AG10803 (cell line): ENCODE measurements at places on chromosomes 12 and 14.

DNA sequence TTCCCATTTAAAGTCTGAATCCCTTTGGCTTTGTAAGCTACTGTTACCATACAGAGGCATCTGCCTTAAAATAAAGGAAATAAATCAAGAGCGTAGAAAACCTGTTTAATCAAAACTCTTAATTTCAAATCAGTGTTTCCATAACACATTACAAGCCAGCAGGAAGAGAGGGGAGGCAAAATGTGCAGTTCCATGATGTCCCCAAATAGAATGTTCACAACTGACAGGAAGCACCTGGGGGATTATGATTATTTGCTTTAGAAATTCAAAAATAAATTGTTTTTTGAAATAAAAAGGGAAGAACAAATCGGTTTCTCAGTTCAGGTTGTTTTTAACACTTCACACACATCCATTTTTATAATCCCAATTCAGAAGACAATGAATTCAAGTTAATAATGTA, 21.4 kb downstream of the SOCS2 start:
- no peak for DNase-seq

DNA sequence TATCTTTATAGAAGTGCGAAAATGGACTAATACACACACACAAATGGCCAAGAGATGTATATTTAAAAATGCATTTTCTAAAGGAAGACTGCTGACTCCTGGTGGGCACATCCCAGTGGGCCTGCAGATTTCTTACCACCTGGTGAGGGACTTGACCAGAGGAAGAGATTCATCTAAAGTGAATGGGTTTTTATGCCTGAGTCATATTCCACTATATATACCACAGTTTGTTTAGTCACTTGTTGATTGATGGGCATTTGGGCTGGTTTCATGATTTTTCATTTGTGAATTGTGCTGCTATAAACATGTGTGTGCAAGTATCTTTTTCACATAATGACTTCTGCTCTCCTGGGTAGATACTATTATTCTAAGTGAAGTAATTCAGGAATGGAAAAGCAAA, 277.3 kb downstream of the SLC16A7 start:
- no peak for DNase-seq

- DNase-seq, result no peak
Measured at GRCh38 chr12:115785548-115785947, 491.9 kb downstream of the MED13L start.

GRCh38 chr14:47008732-47009131, 357.2 kb upstream of the RPL10L start:
- no peak for DNase-seq

- DNase-seq, result no peak
Measured at GRCh38 chr14:88026890-88027289, 22.0 kb downstream of the GPR65 start.

DNA sequence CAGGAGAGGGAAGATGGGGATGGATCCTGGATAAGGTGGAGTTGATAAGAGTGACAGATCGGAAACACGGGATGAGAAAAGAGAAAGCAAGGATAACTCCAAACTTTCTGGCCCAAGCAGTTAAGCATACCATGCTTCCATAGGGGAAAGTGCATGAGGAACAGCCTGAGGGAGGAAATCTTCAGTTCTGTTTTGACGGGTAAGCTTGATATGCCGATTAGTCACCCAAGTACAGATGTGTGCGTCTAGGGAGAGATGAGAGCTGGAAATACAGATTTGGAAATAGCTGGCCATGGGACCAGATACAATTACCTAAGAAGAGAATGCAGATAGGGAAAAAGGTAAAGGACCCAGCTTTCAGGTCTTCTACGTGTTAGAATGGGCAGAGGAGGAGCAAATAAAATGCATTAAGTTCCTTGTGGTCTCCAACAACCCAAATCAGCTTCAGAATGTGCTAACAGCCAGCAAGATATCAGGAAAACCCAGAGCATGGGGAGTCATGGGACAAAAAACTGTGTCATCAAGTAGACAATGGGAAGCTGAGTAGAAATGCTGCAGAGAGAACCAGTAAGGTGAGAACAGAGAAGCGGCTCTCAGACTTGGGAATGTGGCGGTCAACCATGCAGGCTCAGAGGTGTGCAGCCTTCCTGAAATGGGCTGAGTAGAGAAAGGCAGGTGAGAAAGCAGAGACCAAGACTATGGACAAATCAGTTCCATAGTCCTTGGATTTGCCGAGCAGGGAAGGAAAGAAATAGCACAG, 56.3 kb downstream of the PPP1R36 start:
- DNase-seq, result no peak

DNA sequence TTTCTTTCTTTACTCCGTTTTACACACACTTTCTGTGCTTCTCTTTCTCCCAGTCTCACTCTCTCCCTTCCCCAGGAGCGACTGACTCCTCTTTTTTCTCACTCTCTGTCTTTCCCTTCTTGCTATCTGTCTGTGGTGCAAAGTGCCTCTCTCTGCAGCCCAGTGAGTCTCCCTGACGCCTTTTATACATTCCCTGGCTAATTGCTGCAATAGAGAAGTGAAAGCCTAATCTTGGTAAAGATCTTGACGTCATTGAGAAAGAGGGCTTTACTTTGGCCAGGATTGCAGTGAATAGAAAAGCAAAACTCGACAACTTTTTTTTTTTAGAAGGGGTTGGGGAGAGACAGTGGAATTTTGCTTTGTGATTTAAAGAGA, 706 bp upstream of the DIO2 start:
- DNase-seq, result peak; percentile 60

DNA sequence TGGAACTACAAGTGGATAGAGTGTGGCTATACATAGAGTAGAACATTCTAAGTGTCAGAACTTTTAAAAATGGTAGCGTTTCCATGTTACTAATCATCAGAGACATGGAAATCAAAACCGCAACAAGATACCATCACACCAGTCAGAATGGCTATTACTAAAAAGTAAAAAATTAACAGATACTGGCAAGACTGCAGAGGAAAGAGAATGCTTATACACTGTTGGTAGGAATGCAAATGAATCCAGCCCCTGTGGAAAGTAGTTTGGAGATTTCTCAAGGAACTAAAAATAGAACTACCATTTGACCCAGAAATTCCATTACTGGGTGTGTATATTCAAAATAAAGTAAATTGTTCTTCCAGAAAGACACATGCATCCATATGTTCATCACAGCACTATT, 518.6 kb downstream of the NELL2 start:
- DNase-seq, result no peak

- no peak for DNase-seq
Measured at GRCh38 chr12:614411-614970, 48.8 kb downstream of the NINJ2 start.

DNA sequence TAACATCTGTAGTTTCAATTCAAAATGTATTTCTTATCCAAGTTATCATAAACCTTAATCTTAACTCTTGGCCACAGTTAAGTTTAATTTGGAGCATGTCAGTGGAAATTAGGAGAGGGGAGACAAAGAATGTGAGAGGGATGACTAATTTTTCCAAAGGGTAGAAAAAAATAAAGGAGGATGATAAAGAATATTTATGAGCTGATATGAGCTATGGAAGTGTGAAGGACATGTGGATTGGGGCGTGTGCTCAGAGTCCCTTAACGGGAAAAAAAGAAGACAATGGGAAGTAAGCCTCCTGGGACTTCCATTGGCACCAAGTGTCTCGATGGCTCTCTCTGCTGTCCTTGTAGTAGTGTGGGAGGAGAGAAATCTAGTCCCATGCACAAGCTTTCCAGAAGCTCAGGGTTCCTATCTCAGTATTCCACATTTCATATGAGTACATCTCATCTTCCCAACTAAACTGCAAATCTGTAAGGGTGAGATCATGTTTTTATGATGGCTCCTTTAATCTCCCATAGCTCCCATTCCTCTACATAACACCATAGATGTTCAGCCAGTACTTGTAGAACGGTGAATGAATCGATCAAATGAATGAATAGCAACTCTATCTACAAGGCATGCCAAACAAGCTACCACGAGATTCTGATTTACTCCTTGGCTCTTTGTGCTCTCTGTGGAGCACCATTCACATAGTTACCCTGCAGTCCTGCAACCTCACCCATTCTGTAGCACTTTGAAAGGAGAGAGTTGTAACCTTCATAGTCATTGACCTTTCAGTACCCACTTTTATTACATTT, 27.4 kb downstream of the BCL2L14 start:
- no peak for DNase-seq

GRCh38 chr14:51960866-51961265, 28.5 kb upstream of the RTRAF start:
- DNase-seq, result no peak

GRCh38 chr12:73726881-73727280, 810.8 kb upstream of the ATXN7L3B start:
- DNase-seq, result no peak

DNA sequence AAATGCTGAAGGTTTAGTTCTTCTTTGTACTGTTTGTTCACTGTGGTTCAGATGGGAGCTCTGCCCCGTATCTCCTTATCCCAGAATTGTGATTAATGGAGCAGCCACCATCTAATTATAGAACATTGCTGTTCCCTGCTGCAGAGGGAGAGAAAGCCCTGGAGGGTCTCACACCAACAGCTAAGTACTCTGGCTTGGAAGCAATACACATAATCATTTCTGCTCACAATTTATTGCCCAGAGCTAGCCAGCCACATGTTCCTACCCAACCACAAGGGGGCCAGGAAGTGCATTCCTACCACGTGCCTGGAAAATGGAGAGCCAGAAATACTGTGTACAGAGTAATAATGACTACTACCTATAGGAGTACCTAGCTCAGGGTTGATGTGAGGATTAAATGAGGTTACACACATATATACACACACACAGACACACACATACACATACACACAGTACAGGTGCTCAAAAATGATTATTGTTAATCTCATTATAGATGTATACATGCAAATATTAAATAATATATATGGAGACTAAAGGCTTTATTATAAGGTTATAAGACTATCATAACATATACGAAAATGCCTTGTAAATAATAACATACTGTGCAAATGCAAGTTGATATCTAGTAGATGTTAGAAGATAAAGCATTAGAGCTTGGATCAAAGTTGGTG, 22.3 kb downstream of the MSRB3 start:
- DNase-seq, result peak; percentile 13

- DNase-seq, result no peak
Measured at GRCh38 chr14:35402323-35403113, 2.0 kb downstream of the NFKBIA start.

DNA sequence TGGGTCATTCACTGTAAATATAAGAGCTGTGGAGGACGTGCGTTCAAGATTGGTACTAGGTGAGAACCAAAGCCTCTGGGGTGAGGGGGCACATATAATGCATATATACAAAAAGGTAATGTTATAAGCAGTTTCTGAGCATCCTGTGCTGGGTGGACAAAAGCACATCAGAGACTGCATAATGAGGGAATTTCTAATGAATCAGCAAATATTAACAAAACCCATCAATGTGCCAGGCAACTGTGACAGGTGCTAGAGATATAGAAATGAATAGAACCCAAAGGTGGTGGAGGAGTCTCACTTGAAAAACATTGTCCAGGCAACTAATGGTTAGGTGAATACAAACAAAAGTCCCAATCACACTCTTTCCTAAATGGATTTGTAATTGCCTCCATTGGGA, 74.7 kb downstream of the GPR65 start:
- no peak for DNase-seq

GRCh38 chr12:110874351-110874750, 27.6 kb downstream of the CCDC63 start:
- DNase-seq, result no peak

DNA sequence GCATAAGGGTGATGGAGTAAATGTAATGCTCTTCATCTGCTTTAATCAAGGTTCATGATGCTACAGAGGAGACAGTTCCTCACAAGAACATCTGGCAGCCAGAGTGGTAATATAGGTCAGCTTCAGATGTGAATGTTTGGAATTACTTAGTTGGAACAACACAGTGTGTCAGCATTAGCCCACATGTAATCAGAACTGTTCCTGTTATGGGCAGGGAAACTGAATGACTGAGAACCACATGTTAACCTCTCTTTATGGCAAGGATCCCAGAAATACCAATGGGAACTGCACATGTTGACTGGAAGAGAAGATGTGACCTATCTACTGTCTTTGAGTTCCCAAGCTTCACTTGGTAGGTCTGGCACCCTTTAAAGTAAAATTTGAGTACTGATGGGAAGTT, 390.1 kb upstream of the PDE3A start:
- DNase-seq, result peak; percentile 98

DNA sequence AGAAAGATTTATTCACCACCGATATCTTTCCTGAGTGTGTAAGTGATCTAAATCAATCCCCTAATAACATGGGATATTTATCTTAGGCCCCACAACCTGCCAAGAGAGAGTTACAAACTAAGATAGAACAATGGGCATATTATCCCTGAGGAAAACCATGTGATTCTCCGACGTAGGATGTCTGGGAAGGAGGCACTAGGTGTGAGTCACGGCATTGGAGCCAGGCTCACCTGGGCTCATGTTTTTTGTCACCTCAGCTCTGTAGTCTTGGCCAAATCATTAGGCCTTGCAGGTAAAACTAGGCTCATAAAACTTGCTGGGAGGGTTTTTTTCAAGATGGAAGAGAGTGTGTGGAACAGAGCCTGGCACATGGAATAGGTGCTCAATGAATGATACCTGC, 129.7 kb upstream of the PLEKHG7 start:
- DNase-seq, result no peak

- DNase-seq, result peak; percentile 63
Measured at GRCh38 chr12:127145929-127146789, 1120.8 kb upstream of the TMEM132C start.

GRCh38 chr12:129127771-129128170, 274.5 kb downstream of the GLT1D1 start:
- no peak for DNase-seq

DNA sequence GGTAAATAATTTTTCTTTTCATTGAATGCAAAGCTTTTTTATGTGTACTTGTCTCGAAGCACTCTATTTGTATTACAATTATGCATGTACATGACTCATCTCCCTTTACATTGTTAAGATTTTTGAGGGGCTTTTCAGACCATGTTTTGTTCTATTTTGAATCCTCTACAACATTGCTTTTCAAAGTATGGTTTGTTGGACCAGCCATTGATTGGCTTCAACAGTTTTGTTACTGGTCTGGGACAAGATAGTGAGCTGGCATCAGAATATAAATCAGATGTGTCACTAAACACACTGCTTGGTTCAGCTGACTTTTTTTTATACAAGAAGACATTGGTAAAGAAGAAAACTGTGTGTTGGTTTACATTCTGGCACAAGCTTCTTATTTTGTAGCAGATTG, 122.3 kb downstream of the MON2 start:
- no peak for DNase-seq

DNA sequence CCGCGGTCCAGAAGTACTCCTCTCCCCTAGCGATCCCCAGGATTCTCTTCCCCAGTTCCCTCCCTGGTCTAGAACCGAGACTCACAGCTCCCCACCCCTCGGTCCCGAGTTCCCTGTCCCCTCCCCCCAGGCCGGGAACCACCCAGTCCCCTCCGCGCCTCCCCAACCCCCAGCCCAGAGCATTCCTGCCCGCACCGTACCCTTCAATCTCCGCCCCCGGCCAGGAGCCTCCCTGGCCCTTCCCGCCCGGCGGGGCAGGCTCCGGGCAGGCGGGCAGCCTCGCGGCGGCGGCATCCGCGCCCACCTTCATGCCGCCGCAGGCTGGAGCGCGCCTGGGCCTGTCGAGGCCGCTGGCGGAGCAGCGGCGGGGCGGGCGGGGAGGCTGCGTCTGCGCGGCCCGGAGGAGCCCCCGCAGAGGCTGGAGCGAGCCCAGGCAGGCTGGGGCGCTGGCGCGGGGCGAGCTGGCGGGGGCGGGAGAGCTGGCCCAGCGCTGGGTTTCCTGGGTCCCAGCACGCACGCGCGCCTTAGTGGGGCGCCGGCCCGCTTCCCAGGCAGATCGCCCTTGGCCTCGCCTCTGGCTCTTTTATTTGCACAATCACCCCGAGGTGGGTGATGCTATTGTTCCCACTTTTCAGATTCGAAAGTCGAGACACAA, 22.2 kb upstream of the GPR132 start:
- DNase-seq, result peak; percentile 62
